ENCODE measurements at places on chromosomes 16 and 17. TPM values are rescaled to one million over a fixed set of nuclear protein-coding genes. Genes with fewer than 3 reads are reported as not detected.
A peak's percentile ranks its signal among the peaks of the same experiment; 100 is the strongest.

HASPIN gene
- total RNA-seq = 0.32 TPM

DNA sequence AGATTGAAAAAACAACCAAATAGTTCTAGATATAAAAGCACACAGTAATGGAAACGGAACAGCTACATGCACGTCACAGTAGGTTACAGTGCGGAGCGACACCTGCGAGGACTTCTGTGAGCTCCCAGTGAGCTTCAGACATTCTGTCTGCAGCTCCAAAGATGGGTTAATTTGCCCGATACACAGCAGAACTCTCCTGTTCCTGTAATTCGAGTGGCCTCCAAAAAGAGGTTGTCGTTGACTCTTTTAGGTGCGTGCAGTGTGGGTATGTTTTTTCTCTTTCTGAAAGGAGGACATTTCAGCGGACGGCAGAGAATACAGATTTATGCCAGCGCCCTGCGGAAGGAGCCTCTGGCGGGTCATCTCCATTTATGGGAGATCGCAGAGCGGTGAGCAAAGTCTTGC lies 2.9 kb downstream of the OR1F1 start:
- peak; percentile 36 for DNase-seq

GPRC5B gene
- total RNA-seq = 4.8 TPM

- no peak for DNase-seq
Observed at GRCh38 chr17:82175951-82176350, 36.7 kb downstream of the CCDC57 start.

DNA sequence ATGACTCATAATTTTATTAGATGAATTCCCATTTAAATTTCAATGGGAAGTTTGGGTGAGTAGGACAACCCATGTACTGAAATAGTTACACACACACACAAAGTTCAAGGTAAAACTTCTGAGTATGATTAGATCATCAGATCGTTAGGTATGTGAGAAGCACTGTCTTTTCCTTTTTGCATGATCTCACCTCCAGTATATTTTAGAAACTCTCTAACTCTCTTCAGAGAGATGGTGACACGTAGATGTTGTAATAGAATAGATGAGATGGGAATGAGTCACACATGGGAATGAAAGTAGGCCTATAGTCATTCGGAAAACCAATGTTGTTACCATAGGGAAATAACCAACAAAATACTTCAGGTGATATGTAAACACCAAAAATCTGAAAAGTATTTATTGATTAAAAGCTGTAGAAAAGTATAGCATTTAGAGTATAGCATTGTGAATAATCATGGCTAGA lies 22.2 kb downstream of the KRT23 start:
- no peak for DNase-seq

PALB2 gene
- total RNA-seq = 15.2 TPM

DNA sequence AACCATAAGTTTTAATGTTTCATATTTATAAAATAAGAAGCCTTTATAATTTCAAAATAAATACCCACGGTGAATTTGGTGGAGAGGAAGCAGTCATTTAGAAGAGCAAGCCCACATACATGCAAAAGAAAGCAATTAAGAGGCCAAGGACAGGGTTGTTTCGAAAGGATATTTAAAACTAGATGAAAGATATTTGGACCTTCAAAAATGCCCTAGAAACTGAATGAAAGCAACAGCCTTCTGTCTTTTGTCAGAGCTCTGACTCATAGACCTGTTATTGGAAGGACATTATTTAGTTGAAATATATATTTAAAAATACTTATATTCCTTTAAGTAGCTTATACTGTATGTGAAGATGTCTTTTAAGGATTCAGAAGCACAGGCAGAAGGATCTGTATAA lies 8.6 kb upstream of the METTL9 start:
- DNase-seq = no peak

DNA sequence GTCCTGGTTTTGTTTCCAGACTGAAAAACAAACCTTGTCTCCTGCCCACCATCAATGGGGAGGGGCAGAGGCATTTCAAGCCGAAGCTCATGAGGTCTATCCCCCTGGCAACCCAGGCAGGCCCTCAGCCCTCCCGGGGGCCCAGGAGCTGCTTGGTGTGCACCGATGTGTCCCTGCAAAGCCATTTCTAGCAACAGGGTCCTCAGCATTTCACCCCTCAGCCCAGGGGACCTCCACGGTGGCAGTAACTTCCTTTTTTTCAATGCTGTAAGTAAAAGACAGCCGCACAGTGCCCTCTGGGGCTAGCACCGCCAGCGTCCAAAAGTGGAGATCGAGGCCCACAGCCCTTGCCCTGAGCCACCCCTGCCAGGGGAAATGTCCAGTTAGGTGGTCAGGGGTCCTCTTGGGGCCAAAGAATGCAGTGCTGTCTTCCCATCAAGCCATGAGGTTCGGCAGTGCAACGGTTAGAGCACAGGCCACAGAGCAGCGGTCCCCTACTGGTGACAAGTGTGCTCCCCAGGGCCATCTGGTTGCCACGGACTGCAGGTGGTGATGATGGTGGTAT lies 79.9 kb downstream of the LITAF start:
- DNase-seq = no peak

FAAP100 gene
- total RNA-seq = 43.6 TPM

RNFT1 gene
- 33.1 TPM for total RNA-seq

DNA sequence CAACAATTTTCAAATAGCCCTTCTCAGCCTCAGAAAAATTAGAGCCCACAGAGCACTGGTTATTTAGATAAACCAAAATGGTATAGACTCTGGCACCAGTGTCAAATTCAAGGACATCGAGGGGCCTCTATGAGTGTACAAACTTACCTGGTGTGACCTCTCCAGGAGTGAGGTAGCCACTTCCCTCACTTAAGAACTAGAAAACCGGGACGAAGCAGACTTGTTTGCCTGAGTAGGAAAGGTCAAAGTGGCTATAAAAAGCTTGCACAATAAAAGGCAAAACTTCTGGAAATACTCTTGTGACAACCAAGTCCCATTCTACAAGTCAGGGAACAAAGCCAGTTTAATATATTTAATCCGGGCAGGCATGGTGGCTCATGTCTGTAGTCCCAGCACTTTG lies 39.2 kb upstream of the PRSS54 start:
- no peak for DNase-seq

- DNase-seq = no peak
Observed at GRCh38 chr17:78958641-78959127, 21.0 kb downstream of the LGALS3BP start.

- peak; percentile 23 for DNase-seq
Observed at GRCh38 chr17:45784741-45785479, 790 bp downstream of the CRHR1 start.
